Smooth muscle cell of the coronary artery (primary cell): ENCODE measurements at places on chromosomes 1 and 21. TPM values are rescaled to one million over a fixed set of nuclear protein-coding genes. Genes with fewer than 3 reads are reported as not detected.

Gene CA14
- not detected in 2 replicates for total RNA-seq

Gene ATP5PF
- 12.6 and 56.7 TPM in 2 replicates for total RNA-seq

Gene KCNH1
- total RNA-seq: 0.12 TPM in 1 of 2 replicates, not detected in the other

Gene KCNC4
- total RNA-seq: 1.2 and 5.3 TPM in 2 replicates

Gene ASCL5
- total RNA-seq: not detected in 2 replicates

Gene PSRC1
- total RNA-seq: 2.5 and 4.7 TPM in 2 replicates

Gene GRHL3
- not detected in 2 replicates for total RNA-seq

Gene PGLYRP3
- total RNA-seq: not detected in 2 replicates

Gene FNBP1L
- total RNA-seq: 6.8 and 7.8 TPM in 2 replicates

Gene FAM78B
- total RNA-seq: under 0.01 and 0.47 TPM in 2 replicates

Gene KIF26B
- total RNA-seq: 4.4 and 10.6 TPM in 2 replicates

Gene OPN3
- 7.4 and 16.8 TPM in 2 replicates for total RNA-seq

Gene RNU1-2
- 2,564 and 3,022 TPM in 2 replicates for total RNA-seq

Gene RGS4
- 31.8 and 648 TPM in 2 replicates for total RNA-seq

Gene APCS
- not detected in 2 replicates for total RNA-seq

Gene KCNA3
- total RNA-seq: 1.4 TPM in 1 of 2 replicates, not detected in the other

Gene S100A3
- total RNA-seq: 5.0 and 7.3 TPM in 2 replicates

Gene PRR9
- not detected in 2 replicates for total RNA-seq

Gene TMEM125
- 0.15 TPM in 1 of 2 replicates, not detected in the other for total RNA-seq

Gene SRGAP2B
- total RNA-seq: 54.4 and 59.4 TPM in 2 replicates

Gene OVAAL
- total RNA-seq: not detected in 2 replicates

Gene CDA
- total RNA-seq: 0.38 TPM in 1 of 2 replicates, not detected in the other

Gene KCNN3
- total RNA-seq: under 0.01 TPM in 1 of 2 replicates, not detected in the other
